ENCODE measurements at places on chromosomes 7 and 10.

DNA sequence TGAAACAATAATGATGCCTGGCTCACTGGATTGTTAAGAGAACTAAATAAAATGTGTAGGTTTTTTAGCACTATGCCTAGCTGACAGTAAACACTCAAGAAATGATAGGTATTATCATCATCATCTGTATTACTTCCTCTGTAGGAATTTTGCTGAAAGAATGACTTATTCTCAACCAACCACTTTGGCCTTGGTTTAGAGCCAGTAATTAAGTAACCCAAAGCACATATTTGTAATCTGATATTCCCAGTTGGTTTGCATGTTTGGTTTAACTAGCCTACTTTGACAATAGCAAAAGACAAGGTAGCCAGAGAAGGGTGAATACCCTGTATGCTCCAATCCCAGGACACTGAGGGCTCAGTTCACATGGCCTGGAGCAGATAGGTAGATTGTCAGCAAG, 34.4 kb downstream of the BCAP29 start:
- DNase-seq, result no peak

- no peak for DNase-seq
These were observed 8.8 kb downstream of the DEPP1 start for GRCh38 chr10:44969854-44970253.

DNA sequence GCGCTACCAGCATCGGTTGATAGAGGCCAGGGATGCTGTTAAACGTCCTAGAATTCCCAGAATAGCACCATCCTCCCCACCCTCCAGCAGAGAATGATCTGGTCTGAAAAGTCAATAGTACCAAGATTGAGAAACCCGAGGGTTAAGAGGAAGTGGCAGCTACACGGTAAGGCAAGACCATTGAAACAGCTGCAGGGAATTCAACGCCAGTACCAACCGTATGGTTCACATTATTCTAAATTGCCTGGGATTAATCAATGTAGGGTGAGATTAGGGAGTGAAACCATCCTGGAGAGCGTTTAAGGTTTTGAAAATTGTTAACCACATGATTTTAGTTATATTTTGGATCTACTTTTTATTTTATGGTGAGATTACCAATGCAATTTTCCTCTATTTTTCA, 352.2 kb downstream of the PRPF18 start:
- no peak for DNase-seq

DNA sequence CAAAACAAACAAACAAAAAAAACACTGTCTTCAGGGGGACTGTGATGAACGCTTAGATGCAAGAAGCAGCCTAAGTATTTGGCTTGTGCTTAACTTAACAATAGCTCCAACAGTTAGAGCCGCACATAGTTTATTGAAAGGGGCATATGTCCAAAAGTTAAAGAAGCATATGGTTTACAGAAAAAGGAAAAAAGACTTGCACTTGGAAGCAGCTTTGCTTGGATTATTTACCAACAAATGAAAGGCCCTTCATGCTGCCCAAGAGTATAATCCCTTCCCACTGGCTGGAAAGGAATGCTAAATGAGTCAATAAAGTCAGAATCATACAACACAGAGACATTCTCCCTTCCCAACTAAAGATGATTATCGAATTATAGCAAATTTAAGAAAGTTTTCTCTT, 77.9 kb downstream of the GLI3 start:
- DNase-seq, result no peak

DNA sequence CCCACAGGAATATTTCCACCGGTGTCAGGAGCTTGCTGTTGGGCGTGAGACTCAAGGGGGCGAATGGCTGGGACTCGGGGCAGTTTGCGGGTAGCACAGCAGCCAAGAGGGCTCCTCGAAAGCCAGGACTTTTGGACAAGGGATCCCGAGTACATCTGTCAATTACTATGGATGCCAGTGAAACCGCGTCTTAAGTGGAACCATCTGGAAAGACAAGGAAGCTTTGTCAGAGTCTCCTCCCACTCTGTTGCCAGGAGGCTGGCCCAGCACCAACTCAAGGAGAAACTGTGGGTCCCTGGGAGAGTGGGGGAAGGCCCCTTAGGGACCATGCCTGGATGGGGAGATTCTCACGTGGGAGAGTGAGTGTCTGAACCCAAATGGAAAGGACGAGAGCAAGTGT, 57.1 kb downstream of the C10orf143 start:
- DNase-seq, result no peak

- peak; percentile 10 for DNase-seq
These were observed 9.0 kb downstream of the SKIDA1 start for GRCh38 chr10:21516242-21517131.

DNA sequence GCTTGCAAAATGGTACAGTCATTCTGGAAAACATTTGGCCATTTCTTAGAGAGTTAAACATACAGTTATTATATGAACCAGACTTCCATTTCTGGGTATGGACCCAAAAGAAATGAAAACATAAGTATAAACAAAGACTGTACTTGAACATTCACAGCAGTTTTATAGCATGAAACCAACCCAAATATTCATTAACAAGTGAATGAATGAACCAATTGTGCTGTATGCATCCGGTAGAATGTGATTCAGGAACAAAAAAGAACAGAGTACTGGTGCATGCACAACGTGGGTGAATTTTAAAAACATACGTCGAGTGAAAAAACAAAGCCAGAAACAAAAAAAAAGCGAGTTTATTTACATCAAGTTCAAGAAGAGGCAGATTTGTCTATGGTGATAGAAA, 1085.8 kb upstream of the AUTS2 start:
- DNase-seq, result no peak
